ENCODE measurements at places on chromosomes 6 and 20.

DNA sequence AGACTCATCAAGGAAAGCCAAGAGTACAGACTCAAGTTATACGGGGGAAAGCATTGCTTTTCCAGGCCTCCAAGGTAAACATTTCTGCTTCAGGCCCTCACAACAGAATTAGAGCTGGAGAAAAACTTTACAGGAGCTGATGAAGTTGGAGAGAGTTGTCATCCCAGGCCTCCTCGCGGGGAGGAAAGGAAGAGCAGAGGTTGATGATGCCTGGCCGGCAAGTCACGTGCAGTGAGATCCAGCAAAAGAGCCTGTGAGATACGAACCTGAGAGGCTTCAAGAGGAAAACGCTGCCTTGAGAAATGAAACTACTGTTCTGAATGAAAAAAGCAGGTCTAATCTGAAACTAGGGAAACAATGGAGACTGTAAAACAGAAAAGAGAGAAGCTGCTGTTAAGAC, 122.9 kb downstream of the FAM120B start:
- no peaks in the 10 kb centered on the region for H3K36me3 ChIP-seq
- peaks cover 6% of the 10 kb centered on the region for H3K27me3 ChIP-seq
- H3K27ac ChIP-seq: no peak overlapping the region

DNA sequence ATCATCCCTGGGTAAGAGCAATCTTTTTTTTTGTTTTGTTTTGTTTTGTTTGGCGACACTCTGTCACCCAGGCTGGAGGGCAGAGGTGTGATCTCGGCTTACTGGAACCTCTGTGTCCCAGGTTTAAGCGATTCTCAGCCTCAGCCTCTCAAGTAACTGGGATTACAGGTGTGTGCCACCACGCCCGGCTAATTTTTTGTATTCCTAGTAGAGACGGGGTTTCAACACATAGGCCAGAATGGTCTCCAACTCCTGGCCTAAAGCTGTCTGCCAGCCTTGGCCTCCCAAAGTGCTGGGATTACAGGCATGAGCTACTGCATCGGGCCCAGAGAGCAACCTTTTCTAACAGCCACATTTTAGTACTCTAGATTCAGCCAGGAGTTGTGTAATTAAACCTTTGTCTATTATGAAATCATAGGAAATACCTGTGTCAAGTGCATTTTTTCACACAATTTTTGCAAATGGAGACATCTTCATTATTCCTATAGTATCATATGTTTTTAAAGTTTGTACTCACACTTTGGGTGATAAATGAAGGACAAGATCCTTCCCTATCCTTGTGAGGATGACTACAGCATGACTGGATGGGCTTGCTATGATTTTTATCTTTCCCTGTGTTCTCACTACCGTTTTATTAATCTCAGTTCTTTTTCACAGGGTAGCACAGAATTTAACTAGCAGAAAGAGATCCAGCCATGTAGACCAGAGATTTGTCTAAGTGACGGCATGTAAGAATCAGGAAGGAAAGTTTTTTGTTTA, 82.6 kb downstream of the OR2B2 start:
- no peak for DNase-seq
- H3K4me3 ChIP-seq: peak overlapping the region; percentile 84
- no peaks in the 10 kb centered on the region for H3K36me3 ChIP-seq
- no peaks in the 10 kb centered on the region for H3K27me3 ChIP-seq
- peaks cover 36% of the 10 kb centered on the region for H3K4me1 ChIP-seq

- H3K27ac ChIP-seq: no peak overlapping the region
- no peak for DNase-seq
- H3K36me3 ChIP-seq: peaks cover 6% of the 10 kb centered on the region
- no peak overlapping the region for H3K4me3 ChIP-seq
- H3K27me3 ChIP-seq: no peaks in the 10 kb centered on the region
Measured at GRCh38 chr20:1326031-1326930, 2.7 kb downstream of the SDCBP2 start.

- H3K27me3 ChIP-seq: peaks cover 2% of the 10 kb centered on the region
- no peaks in the 10 kb centered on the region for H3K36me3 ChIP-seq
- no peaks in the 10 kb centered on the region for H3K4me1 ChIP-seq
- no peak overlapping the region for H3K4me3 ChIP-seq
- no peak overlapping the region for H3K27ac ChIP-seq
Measured at GRCh38 chr6:148425443-148425842, 82.8 kb downstream of the SASH1 start.

GRCh38 chr6:161486361-161487216, 212.7 kb upstream of the AGPAT4 start:
- H3K27ac ChIP-seq: no peak overlapping the region
- H3K4me1 ChIP-seq: no peaks in the 10 kb centered on the region
- H3K27me3 ChIP-seq: no peaks in the 10 kb centered on the region
- DNase-seq: no peak
